ENCODE measurements at places on chromosomes 1 and 21.

DNA sequence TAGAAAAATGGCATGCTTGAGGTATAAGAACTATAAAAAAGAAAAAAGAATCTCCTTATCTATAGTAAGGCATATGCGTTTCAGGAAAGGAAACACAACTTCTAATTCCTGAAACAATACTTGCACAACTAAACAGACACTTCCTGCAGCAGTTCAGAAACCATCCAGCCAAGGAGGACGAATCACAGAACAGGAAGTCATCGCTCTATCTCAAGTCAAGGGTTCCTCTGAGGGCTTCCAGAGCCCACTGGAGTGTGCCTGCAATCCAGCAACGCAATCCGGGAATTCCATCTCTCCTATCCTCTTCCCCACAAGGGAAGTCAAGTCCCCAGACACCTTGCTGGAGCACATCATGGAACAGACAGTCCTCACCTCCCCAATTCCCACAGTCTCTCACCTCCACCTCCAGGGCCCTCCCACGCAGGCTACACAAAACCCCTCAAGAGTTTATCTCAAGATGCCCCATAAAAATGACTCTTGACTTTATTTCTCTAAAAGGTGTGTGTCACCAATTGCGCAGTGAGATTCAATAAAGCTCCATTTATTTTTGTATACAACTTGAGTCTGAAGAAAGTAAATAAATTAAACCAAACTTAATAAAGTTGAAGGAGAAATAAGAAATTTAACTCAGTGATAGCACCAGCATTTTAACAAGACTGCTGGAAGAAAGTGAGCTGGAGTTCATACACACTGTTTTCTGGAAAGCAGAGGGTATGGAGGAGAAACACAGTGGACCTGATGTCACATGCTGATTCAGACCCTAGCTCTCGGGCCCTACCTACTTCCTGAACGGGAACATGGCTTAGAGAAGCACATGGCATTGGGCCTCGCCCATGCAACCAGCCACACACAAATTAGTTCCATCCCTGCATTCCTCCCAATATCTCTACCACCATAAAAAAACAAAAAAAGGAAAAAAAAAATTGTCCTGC lies 39.9 kb downstream of the SIPA1L2 start:
- no peak for DNase-seq

GRCh38 chr1:9494936-9495758 lies 44.1 kb upstream of the SLC25A33 start:
- peak; percentile 43 for DNase-seq

- DNase-seq: no peak
Observed at GRCh38 chr1:20720631-20721091, 2.9 kb upstream of the KIF17 start.

- no peak for DNase-seq
Observed at GRCh38 chr1:119084798-119085197, 55.7 kb downstream of the WARS2 start.

- DNase-seq: no peak
Observed at GRCh38 chr1:70504821-70505193, 93.7 kb downstream of the CTH start.

- DNase-seq: no peak
Observed at GRCh38 chr1:165837838-165838364, 10.5 kb downstream of the UCK2 start.

DNA sequence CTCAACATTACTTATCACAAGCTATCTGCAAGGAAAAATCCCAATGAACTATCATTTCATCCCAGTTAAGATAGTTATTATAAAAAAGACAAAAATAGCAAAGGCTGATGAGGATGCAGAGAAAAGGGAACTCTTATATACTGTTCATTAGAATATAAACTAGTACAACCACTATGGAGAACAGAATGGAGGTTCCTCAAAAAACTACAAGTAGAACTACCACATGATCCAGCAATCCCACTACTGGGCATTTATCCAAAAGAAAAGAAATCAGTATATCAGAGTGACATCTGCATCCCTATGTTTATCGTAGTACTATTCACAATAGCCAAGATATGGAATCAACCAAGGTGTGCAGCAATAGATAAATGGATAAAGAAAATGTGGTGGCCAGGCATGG lies 4.9 kb upstream of the C1orf185 start:
- DNase-seq: no peak

DNA sequence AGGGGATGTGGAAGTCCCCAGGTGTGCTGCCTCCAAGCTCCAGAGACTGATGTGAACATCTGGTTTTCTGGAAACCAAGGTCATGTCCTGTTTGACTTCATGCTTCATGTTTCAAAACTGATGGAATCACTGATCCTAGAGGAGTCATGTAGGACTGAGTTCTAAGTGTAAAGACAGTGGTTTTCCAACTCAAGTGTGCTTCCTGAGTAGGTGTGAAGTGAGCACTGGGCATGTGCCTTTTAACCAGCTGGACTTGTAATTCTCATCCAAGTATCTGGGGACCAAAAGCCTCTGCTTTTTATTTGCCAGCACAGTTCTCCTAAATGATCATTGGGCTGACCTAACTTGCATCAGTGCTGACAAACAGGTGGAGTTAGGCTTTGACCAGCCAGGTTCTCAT lies 36.9 kb downstream of the ABCA4 start:
- DNase-seq: no peak

DNA sequence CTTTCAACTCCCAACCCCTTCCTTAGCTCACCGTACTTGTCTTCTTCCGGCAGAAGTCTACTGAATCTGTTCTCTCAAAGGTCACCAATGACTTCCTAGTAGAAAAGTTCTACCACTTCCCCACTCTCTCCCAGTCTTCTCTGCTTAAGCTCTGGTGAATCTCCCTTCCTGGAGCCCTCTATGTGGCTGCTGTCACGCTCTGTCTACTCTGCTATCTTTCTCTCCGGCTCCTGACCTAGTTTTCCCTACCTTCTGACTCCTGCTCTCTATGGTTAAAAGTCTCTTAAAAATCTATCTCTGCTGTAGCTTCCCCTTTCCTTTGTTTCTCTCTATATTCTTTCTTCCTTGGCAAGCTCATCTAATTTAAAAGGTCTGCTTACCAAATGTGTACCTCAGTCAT lies 350.1 kb upstream of the GREM2 start:
- DNase-seq: no peak

DNA sequence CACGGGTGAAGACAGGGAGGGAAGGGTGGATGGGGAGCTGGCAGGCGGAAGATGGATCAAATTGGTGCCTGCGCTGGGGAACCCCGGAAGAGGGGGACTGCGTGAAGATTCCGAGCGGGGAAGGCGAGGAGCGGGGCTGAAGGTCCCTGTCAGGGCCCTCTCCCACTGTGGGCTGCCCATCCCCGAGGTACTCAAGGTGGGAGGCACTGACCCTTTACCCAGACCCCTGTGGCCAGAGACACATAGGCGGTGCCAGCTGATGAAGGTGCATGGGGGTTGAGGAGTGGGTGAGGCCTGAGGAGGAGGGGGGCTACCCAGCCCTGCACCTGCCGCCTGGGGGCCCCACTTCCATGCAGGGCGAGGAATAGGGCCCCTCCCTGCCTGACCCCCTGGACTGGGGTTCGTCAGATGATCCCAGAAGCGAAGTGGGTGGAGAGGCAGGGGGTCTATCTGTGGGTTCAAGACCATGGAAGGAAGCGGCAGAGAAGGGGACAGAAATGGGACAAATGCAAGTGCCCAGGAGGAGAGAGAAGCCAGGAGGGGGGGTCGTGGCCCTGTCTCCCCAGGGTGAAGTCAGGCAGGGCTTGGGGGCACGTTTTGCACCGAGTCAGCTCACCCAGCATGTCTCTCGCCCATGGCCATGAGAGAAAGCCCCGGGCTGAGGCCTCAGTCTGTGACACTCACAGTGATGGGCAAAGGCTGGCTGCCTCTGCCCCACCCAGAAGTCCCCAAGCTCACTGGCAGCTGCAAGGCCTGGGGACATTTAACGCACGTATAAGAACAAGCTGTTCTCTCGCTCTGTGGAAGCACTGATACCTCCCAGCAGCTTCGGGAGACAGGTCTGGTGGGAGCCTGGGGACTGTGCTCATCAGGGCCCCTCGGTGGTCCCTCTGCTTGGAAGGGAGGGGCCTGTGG lies 7.0 kb upstream of the MMEL1 start:
- DNase-seq: no peak

- DNase-seq: peak; percentile 45
Observed at GRCh38 chr1:94335950-94336349, 82.2 kb upstream of the ABCD3 start.

DNA sequence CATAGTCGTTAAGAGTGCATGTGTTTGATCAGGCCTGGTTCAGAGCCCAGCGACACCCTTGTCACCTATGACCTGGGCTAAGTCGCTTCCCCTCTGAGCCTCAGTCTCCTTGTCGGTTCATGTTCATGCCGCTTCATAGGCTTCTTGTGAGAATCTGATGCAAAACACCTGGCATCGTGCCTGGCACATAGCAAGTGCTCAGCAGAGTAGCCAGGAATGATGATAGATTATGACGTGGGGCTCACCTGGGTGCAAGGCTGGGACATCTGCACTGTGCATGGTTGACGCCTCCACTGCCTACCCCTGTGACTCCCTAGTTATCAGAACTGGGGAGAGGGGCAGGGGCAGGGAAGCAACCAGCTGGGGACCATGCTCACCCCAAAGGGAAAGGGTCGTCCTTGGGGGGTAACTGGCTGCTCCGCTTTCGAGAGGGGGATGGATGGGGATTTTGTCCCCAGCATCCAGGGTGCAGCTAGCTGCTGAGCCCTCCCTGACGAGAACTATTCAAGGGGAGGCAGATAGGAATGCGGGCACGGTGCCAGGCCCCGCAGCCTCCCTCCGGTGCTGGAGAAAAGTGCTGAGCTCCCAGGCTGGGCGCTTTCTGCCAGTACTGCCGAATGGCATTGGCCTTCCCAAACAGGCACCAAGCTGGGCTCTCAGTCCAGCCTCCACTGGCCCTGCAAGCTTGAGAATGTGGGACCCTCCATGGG lies 9.3 kb downstream of the EFHD2 start:
- DNase-seq: no peak

- no peak for DNase-seq
Observed at GRCh38 chr1:100299521-100300222, 33.7 kb downstream of the RTCA start.

DNA sequence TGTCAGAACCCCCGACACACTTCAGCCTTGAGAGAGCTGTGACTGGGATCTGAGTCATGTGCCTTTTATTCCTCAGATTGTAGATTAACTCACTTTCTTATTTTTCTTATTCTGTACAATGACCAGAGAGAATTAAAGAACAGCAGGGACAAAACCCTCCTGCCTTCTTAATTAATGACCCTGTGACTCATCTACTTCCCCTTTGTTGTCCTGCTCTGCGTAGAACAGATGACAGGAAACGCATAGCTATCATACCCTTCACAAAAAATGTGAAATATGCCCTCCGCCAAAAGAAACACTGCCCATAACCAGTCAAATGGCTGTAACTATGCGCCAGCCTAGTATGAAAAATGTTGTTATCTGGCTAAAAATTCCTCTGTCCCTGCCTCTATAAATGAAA lies 9.1 kb upstream of the PADI2 start:
- DNase-seq: peak; percentile 51

DNA sequence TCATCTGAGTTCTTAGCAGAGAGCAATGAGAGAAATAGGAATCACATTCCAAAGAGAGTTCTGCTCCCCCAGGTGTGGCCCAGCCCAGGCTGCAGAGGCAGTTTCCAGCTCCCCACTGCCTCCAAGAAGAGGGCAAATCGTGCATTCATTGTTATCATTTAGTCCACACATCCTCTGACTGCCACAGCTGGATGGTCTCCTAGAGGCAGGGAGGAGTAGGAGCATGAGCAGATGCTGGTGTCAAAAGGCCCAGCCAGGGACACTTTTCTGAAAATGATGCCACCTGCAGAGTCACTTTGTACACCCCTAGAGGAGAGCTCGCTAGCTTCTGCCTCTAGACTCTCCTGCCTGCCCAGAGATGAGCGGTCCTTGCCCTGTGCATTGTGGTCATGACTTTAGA lies 33.6 kb upstream of the GNPAT start:
- DNase-seq: no peak

DNA sequence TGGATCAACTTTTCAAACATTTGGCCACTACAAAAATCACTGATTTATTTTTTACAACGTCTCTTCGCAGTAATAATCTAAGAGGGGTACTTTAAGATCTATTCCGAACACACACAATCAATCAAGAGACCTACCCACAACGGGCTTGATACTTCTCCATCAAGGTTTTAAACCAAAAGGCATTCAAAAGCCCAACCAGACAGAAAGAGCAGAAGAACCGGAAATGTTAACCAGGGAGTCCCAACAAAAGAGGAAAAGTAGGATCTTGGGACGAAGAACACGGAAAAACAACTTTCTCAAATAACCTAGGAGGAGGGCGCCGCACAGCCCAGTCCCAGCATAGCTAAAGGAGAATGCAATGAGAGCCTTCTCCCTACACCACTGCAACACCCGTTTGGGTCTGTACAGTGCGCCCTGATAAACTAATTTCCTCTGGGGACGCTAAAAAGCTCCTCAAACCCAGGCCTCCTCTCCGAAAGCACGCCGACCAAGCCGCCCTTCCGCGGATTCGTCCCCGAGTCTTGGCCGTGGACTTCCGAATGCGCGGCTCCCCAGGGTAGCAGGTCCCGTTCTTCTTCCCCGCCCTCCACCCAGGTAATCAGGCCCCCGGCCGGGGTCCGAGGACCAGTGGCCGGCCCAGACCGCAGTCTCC lies 623 bp downstream of the RPL22 start:
- DNase-seq: no peak
